ENCODE measurements at places on chromosomes 3 and 15. TPM values are rescaled to one million over a fixed set of nuclear protein-coding genes. Genes with fewer than 3 reads are reported as not detected.

DNA sequence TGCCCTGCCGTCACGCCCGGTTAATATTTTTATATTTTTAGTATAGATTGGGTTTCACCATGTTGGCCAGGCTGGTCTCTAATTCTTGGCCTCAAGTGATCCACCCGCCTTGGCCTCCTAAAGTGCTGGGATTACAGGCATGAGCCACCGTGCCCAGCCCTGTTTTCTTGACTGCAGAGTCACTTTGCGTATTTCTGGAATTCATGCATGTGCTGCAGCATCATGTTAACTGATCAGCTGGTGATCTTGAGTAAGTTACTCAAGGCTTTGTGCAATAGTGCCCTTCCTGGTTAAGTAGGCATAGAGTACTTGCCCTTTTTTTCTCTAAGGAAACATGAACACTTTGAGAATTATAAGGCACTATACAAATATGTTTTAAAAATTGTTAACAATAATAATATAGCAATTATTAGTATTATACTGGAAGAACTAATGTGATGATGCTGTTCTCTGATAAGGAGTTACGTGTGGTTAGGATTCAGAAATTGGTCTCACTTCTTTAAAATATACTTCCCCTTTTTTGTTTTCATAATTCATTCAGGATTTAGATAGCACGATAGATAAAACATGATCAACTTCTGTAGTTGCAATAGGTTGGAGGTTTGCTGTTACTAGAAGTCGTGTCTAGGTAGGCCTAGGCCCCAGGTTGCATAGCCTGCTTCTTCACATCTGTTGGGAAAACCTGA lies 33.6 kb downstream of the GPR171 start:
- DNase-seq, result peak; percentile 49

GRCh38 chr15:45091576-45091975 lies 22.4 kb downstream of the DUOX2 start:
- DNase-seq, result no peak

The MKRN3 gene
- 2.8 TPM for total RNA-seq

The C2CD4A gene
- total RNA-seq, result under 0.01 TPM

- no peak for DNase-seq
Measured at GRCh38 chr15:93451822-93452221, 362.8 kb upstream of the RGMA start.

DNA sequence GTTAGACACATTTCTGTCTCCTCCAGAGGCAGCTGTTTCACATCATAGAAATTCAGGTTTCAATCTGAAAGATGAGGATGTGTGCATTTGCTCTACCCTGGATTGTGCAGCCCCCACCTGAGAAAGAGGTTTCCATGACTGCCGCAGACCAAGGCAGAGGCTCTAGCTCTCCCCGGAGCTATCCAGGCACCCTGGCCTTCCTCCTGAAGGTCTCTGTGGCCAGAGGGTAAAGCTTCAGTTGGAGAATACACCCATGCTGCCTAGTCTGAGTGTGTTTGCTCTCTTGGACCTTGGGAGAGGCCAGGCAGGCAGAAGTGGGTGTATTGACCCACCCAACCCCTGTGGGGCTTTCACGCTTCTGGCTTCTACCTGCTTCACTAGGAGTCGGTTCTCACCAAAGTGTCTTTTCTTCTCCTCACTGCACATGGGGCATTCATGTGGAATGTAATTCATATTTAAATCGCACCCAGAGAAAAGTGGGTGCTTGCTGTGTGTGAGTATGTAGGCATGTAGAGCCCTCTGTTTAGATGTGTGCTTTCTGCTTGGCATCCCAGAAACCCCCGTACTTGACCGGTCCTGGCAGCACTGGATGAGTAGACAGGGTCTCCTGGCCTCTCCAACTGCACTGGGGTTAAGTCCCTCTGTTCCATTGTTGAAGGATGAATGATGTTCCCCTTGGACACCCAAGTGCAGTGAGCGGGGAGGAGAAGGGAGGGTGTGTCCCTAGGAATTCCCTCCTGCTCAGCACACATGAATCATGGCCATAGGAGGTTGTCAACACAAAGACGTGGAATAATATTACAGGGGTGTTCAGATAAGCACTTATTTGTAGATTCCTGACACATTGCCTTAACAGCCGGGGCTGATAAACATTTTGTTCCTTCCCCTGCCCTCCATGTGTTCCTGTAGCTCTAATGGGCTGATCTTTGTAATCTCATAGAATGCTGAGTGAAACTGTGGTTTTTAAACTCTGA lies 20.3 kb upstream of the RAB6B start:
- DNase-seq, result no peak

- DNase-seq, result no peak
Measured at GRCh38 chr15:81947548-81947947, 98.3 kb downstream of the MEX3B start.

DNA sequence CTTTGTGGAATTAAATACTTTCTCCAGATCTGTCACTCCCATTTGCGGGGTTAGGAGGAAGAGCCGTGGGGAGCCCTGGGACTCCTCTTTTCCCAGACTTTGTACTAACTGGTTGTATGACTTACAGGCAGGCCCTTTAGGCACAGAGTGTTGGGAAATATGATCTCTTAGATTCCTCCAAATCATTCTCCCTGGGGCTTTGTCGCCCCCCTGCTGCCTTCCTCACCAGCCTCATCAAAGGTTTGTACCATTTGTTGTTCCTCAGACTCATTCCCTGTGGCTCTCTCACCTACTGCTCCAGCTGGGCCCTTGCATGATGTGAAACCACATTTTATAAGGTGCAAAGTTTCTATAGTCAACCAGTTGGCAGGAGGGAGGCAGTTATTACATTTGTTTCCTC lies 56.4 kb downstream of the CRYGS start:
- DNase-seq, result no peak

GRCh38 chr15:38252481-38253350 lies at the start of gene SPRED1:
SPRED1 (plus strand) TSS chr15:38252836; CDS start chr15:38253186, 350 bp downstream.
- peak; percentile 44 for DNase-seq

The HEG1 gene
- total RNA-seq, result 26.8 TPM

DNA sequence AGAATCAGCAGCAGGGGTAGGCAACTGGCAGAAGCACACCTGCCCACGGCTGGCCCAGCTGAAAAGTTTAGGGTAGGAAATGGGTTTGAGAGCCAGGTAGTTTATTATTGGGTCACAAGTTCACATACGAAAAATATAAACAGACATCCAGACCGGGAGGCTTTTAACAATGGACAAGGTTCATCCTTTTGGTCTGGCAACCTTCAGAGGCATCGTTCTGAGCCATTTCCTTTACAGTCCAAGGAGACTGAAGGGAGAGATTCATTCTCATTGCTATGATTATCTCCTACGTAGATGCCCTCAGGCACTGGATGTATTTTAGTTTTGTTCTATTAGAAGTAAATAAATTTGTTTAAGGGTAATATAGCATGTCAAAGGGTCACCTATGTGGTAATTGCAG lies 248.0 kb upstream of the THBS1 start:
- DNase-seq, result no peak

DNA sequence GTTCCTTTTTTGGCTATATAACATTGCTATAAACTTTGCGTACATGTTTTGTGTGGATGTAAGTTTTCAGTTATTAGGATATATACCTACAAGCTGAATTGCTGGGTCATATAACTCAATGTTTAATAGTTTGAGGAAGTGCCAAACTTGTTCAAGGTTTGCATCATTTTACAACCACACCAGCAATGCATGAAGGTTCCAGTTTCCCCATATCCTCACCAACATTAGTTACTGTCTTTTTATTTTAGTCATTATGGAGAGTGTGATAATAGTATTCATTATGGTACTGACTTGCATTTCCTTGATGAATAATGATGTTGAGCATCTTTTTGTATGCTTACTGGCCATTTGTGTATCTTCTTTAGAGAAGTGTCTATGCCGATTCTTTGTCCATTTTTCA lies 112.3 kb downstream of the NR1I2 start:
- DNase-seq, result no peak

DNA sequence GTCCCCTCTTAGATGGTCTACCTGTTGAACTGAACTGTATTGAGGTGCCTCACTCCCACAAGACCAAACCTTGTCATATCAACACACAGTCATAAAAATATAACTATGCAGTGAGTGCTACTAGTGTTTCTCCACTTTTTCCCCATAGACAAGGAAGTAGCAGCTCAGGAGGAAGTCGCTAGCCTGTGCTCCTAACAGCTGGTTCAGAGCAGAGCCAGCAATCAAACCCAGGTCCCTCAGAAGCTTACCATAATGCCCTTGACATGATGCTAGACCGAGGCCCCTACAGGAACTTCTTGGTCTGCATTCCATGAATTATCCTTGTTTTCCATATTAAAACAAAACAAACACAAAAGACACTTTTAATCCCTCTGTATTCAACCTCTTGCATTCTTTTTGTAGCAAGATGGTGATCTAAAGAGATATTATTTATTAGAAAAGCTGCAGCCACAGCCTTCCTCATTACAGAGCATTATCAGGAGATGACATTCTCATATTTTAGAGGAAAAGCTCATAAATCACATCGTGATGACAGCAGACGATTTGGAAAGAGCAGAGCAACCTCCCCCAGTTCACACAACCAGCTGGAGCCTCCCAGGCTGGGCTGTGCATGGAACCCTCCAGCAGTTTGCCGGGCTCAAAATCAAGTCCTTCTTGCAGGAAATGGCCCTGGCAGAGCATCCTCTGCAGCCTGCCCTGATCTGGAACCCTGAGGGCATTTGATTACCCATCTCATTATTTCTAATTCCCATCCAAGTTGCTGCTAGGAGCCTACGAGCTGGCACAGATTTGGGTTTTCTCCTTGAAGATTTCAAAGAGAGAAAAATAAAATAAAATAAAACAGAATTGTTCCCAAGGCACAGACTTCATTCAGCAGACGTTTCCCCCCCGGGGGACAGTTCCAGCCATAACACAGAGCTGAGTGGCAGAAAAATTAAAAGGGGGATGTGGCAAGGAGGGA lies 118.8 kb downstream of the SRGAP3 start:
- no peak for DNase-seq

The PIGBOS1 gene
- 7.9 TPM for total RNA-seq

DNA sequence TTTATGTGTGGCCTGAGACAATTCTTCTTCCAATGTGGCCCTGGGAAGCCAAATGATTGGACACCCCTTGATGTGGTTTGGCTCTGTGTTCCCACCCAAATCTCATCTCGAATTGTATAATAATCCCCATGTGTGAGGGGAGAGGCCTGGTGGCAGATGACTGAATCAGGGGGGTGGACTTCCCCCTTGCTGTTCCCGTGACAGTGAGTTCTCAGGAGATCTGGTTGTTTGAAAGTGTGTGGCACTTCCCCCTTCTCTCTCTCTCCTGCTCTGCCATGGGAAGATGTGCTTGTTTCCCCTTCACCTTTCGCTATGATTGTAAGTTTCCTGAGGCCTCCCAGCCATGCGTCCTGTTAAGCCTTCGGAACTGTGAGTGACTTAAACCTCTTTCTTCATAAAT lies 60.1 kb upstream of the PARL start:
- DNase-seq, result no peak

DNA sequence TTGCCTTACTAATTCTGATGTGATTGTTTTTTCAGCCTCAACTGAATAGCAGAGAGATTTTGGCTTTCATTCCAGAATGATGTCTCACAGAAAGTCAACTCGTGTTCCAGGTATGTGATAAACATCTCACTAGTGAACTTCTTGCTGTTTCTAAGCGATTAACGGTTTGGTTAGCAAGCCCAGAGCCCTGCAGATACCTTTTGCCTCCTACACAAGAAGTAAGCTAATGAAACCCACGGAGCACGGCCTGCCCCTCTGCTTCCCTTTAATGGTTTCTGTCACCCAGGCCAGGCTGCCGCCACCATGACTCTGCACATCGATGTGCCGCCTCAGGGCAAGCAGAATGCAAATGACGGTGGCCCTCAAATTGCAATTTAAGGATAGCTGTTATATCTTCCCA lies 155.9 kb upstream of the ICE2 start:
- DNase-seq, result no peak

The ISLR gene
- total RNA-seq, result 163 TPM

- DNase-seq, result no peak
Measured at GRCh38 chr3:181699171-181699903, 12.4 kb upstream of the SOX2 start.

- no peak for DNase-seq
Measured at GRCh38 chr3:122506450-122506849, 8.3 kb downstream of the KPNA1 start.

DNA sequence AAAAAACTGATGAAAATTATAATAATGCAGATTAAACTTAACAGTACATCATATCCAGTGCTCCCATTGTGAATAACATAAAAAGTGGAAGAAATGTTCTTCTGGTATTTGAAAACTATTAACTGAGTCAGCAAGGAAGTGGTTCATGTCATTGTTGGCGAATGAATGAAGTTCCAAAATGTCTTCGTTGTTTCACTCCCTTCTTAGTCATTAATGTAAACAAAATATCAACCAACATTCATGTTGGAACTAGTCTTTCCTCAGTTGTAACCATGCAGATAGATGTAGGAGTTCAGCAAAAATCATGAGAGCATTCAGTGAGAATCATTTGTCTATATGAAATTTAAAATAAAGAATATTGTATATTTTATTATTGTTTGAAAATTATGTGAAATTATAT lies 44.1 kb upstream of the ICE2 start:
- no peak for DNase-seq

DNA sequence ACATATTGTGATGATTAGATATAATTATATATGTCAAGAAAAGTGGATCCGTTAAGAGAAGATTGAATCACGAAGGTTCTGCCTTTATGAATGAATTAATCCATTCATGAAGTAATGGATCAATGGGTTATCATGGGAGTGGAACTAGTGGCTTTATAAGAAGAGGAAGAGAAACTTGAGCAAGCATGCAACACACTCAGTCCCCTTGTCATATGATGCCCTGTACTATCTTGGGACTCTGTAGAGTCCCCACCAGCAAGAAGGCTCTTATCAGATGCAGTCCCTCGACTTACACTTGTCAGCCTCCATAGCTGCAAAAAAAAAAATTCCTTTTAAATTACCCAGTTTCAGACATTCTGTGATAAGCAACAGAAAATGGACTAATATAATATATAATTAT lies 301.9 kb downstream of the RAP2B start:
- no peak for DNase-seq

- DNase-seq, result no peak
Measured at GRCh38 chr15:93861956-93862741, 369.2 kb upstream of the MCTP2 start.

- DNase-seq, result peak; percentile 27
Measured at GRCh38 chr3:102673271-102674115, 238.7 kb downstream of the ZPLD1 start.

The CHRNA7 gene
- 1.3 TPM for total RNA-seq

- DNase-seq, result no peak
Measured at GRCh38 chr15:93631958-93632618, 543.1 kb upstream of the RGMA start.

DNA sequence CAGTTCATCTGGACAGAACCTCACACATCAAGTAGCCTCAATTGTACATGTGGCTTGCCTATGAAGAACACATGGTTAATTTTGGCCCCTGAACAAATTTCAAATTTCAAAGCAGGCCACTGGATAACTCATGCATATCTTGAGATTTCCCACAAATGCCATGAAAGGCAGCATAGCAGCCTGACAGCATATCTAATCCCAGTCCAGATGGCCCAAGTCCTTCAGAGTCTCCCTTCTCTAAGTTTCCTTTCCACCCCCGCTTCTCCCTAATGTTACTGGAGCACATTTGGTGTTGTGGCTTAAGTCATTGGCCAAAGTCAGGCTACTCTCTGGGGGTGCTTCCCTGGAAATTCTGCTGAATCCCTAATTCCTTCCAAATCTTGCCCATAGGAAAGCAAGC lies 53.8 kb upstream of the COL6A6 start:
- DNase-seq, result no peak

The DPPA4 gene
- not detected for total RNA-seq
